ENCODE measurements at places on chromosomes 1 and 21. TPM values are rescaled to one million over a fixed set of nuclear protein-coding genes. Genes with fewer than 3 reads are reported as not detected.

DNA sequence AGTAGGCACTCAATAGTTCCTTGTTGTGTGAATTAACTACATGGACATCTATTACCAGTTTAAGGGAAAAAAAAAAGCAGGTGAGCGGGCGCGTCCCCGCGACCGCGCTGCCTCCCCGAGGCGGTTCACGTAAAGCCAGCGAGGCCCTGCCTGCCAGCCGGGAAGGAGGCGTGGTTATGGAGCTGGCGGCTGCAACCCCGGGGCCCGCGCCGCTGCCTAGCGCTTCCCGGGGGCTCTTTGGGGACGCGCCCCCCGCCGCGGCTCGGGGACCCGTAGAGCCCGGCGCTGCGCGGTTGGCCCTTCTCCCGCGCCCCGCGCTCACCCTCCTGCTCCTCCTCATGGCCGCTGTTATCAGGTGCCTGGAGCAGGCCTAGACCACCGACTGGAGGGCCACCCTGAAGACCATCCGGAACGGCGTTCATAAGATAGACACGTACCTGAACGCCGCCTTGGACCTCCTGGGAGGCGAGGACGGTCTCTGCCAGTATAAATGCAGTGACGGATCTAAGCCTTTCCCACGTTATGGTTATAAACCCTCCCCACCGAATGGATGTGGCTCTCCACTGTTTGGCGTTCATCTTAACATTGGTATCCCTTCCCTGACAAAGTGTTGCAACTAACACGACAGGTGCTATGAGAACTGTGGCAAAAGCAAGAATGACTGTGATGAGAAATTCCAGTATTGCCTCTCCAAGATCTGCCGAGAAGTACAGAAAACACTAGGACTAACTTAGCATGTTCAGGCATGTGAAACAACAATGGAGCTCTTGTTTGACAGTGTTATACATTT lies 2.6 kb upstream of the CC2D1B start:
- DNase-seq, result peak; percentile 77

DNA sequence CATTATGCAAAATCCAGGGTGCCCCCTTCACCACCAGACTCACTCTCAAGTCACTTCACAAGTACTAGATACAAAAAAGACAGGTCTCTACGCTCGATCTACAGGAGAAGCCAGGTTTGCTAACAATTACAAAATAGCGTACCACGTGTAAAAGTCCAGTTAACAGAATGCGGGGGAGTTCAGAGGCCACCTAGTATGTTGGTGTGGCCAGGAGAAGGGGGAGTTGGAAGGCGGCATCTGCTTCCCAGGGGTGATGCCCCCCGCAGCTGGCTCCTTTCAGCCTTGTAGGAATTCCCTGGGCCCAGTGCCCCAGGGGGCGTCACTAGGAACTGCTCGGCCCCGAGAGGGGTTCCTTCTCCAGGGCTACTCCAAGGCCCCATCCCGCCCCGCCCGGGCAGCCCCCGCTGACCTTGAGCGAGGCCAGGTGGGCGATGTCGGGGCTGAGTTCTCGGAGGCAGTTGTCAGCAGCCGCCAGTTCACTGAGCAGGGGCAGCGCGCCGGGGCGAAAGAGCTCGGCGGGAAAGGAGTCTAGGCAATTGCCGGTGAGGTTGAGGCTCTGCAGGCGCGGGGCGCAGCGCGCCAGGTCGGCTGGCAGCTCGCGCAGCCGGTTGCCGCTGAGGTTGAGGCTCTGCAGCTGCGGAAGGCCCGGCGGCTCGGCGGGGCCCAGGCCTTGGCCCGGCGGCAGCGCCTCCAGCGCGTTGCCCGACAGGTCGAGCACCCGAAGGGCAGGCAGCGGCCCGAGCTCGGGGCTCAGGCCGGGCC lies 664 bp downstream of the LRRC47 start:
- DNase-seq, result no peak

The ITLN2 gene
- polyA plus RNA-seq, result not detected

- no peak for DNase-seq
These were observed 206.1 kb downstream of the TM2D1 start for GRCh38 chr1:61518670-61519400.

GRCh38 chr1:204868340-204868700 lies 2.3 kb upstream of the NFASC start:
- no peak for DNase-seq

The IRF2BP2 gene
- polyA plus RNA-seq, result 24.3 TPM

DNA sequence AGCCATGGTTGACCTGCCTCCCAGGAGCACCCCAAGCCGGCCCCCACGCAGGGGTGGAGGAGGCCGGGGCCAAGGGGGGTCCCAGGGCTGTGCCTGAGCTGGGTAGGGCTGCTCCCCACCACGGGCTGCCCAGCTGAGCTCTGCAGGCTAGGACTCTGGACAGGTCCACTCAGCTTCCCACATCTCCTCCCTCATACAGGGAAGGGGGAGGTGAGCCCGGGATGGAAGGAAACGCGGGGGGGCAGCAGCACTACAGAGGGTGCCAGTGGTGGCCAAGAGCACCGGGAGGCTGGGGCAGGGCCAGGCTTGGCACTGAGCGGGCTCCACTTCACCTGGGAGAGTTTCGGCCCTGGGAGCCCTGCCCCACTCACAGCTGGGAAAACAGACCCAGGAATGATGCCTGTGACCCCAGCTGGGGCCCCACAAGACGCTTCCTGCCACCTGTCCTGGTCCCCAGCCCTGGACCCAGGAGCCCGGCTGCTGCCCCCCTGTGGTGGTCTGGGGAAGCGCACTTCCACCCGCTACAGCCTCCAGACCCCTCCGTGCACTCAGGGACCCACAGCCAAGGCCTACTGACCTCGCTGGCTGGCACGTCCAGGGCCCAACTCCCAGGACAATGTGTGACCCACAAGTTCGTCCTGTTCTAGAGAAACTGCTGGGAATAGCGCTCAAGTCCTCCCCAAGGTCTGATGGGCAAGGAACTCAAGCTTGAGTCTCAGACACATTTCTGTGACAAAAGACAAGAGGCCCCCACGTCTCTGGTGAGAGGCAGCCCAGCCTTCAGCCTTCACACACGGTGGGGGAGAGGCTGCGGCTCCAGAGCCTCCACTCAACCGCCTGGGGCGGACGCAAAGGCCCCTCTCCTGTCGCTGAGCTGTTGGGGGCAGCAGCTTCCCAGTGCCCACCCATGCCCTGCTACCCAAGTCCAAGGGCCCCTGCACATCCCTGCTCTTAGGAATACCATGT lies 3.0 kb downstream of the AURKAIP1 start:
- peak; percentile 60 for DNase-seq

GRCh38 chr1:76944942-76945341 lies 77.7 kb downstream of the ST6GALNAC5 start:
- no peak for DNase-seq

The LRRIQ3 gene
- 2.1 TPM for polyA plus RNA-seq

- peak; percentile 81 for DNase-seq
These were observed 84.7 kb downstream of the DISP3 start for GRCh38 chr1:11563560-11564069.

DNA sequence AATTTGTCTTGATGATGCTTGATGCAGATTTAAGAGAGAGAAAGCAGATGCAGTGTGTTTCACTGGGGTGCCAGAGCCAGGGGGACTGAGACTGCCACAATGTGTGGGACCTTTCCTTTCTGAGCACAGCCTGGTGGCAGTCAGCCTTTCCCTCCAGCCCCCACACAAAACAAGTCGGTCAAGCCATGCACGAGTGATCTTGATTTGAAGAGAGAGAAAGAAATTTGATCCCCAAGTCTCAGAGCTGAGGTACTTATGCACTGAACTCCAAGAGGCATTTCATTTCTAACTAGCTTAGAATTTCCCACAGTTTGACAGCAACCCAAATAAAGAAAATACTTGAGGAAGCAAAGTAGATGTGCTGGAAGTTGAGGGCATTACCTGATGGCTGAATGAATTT lies 193.8 kb downstream of the ST6GALNAC3 start:
- no peak for DNase-seq

The DONSON gene
- polyA plus RNA-seq, result 38.5 TPM

DNA sequence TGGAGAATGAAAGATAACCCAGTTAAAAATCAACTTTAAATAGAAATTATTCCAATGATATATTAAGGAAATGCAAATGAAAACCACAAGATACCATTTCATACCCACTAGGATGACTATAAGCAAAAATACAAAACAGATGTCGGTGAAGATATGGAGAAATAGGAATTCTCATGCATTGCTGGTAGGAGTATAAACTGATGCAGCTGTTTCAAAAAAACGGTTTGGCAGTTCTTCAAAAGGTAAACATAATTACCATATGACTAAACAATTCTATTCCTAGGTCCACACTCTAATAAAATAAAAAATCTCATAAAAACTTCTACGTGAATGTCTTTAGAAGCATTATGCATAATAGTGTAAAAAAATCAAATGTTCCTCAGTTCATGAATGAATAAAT lies 763.3 kb upstream of the BRINP3 start:
- no peak for DNase-seq

GRCh38 chr1:7584643-7585042 lies 186.5 kb upstream of the VAMP3 start:
- no peak for DNase-seq
